Mammary epithelial cell (primary cell): ENCODE measurements at places on chromosomes 16 and 17. TPM values are rescaled to one million over a fixed set of nuclear protein-coding genes. Genes with fewer than 3 reads are reported as not detected.

DNA sequence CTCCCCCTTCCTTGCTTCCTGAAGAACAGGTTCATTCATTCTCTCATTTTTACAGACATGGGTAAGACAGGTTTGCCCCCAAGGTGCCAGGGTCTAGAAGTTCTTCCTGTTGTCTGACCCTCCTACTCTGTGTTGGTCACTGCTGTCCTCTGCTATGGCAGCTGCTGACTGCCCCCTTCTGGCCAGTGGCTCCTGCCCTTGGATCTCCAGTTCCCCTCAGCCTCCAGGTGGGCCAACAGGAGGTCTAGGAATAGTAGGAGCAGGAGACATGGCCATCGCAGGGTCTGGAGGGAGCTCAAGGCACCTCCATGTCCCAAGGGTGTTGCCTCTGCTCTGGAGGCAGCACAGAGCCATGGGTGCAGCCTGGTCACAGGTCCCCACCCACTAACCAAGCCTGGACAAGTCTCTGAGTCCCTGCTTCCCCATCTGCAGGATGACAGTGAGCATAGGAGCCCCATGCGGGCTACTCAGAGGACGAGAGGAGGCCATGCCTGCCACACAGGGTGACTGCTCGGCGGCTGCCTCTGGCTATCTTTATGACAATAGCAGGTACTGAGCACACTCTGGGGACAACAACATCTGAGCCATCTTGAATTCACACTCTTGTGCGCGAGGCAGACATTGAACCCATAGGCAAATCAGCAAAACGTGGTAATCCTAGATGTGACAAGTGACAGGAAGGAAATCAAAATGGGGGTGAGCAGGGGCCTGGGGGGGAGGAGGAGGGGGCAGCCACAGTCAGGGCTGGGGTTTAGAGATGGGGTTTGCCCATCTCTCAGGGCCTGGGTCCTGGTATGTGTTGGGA, 27.0 kb upstream of the NXPH3 start:
- DNase-seq = peak; percentile 51

GRCh38 chr17:49132699-49133364, at the start of gene B4GALNT2:
Gene B4GALNT2, plus strand, starts transcription at chr17:49132769. Its CDS starts 24 bp downstream, at chr17:49132793.
- DNase-seq = peak; percentile 17

DNA sequence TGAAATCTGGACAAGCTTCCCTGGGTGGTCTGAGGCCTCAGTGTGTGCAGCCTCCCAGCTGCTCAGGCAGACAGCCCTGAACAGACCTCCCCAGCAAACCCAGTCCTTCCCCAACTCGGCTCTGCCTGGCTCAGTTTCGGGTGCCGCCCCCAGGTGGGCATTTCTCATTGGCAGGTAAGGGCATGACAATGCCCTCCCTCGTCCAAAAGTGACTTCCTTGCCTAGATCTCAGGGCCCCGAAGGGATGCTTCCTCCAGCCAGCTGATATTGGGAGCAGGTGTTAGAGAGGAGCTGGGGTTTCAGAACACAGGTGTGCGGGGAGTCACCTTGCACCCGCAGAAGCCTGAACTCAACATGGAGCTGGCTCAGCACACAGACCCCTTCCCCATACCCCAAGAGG, 3.8 kb upstream of the PPL start:
- no peak for DNase-seq

DNA sequence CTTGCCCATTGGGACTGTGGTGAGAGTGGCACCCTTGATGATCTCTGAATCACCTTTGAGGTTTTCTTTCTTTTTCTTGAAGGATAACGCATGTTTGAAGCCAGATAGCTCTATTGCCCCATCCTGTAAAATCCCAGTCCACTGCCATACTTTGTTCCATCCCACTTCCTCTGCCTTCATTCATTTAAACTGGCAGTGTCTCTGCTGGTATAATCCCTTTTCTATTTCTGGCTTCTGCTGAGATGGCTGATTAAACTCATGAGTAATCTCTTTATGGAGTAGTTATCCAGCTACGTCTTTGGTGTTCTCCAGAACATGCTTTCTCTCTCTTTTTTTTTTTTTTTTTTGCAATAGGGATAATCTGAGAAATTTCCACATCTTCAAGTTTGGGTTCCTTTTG, 656.5 kb upstream of the SALL1 start:
- peak; percentile 38 for DNase-seq

Gene PLXDC1
- 0.09 TPM for polyA plus RNA-seq
